ENCODE measurements at places on chromosomes 3 and 15. TPM values are rescaled to one million over a fixed set of nuclear protein-coding genes. Genes with fewer than 3 reads are reported as not detected.

- DNase-seq: peak; percentile 69
Measured at GRCh38 chr3:51394541-51394940, 3.5 kb downstream of the RBM15B start.

DNA sequence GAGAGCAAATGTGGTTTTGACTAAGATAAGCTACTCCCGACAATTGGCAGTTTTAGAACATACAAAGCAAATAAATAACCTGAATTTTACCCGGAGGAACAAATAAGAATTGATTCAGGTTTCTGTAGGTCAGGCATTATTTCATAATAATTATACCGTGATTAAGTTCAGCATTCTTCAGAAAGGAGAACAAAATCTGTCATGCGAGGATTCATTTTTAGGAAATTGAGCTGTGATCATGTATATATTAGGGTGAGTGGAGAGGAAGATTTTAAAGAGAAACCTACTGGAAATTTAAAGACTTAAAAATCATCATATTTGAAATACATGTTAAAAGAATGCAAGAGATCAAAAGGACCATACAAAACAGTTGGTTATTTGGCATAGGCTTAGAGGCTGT is 20.5 kb downstream of the ZNF609 start:
- DNase-seq: no peak

GRCh38 chr3:144296808-144297207 is 325.2 kb downstream of the DIPK2A start:
- DNase-seq: no peak

- DNase-seq: no peak
Measured at GRCh38 chr3:16266714-16267113, 1.7 kb downstream of the OXNAD1 start.

- no peak for DNase-seq
Measured at GRCh38 chr3:194072097-194072428, 63.9 kb upstream of the HES1 start.

DNA sequence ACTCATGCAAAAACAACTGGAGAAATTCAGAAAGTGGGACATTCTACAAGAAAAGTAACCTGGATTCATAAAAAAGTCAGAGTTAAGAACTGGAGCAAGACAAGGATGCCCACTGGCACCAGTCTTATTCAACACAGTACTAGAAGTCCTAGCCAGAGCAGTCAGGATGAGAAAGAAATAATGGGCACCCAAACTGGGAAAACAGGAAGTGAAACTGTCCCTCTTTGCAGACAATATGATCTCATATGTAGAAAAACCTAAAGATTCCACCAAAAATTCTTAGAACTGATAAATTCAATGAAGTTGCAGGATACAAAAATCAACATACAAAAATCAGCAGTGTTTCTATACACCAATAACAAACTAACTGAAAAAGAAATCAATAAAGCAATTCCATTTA is 37.4 kb downstream of the TXNRD3 start:
- no peak for DNase-seq

DNA sequence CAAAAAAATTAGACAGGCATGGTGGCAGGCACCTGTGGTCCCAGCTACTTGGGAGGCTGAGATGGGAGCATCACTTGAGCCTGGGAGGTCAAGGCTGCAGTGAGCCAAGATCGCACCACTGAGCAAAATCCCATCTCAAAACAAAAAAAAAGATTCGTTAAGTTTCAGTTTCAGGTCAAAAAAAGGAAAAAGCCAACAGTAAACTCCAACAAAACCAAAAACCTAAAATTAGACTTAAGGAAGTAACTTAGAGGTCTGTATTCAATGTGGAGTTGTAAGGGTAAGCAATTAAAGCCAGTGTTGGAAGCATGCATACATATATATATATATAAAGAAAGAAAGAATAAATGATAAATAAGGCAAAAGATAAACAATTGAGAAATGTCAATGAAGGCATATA is 11.8 kb downstream of the KPNA1 start:
- no peak for DNase-seq

GRCh38 chr3:83093222-83093572 is 1331.8 kb upstream of the GBE1 start:
- no peak for DNase-seq

DNA sequence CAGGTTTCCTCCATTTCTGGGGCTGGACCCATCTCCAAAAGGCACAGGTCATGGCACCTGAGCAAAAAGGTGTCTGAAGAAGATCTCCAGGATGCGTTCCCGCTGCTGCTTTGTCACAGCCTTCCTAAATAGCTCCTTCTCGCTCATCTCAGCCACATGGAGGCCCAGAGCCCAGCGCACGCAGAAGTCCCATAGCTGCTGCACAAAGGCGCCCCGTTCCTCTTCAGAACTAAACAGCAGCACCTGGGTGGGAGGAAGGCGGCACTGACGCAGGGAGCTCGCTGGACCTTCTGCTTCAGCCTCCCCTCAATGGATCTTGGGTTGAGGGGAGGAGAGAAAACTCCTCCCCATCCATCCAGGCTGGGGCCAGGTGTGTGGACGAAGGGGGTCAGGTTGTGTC is 8.4 kb downstream of the DUOX2 start:
- DNase-seq: peak; percentile 50

DNA sequence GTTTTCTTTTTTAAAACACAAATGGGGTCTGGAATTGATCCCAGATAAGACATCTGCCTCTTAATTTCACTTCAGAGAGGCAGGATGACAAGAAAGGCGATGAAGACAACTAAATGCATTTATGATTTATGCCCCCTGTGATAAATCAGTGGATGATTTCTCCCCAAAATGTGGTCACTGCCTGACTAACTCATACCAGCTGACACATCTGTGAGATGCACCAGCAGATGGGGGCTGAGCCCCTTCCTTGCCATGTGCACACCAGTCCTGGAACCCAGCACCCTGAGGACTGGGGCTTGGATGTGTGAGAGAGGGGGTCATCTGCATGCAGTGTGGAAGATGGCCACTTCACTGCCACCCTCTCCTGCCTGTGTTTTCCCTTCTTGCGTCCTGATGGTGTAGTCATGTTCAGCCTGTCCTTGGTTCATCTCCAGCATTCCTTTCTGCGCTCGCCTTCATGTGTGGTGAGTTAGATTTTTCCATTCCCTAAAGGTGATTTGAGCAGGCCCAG is 264.3 kb downstream of the LRTM1 start:
- DNase-seq: no peak

DNA sequence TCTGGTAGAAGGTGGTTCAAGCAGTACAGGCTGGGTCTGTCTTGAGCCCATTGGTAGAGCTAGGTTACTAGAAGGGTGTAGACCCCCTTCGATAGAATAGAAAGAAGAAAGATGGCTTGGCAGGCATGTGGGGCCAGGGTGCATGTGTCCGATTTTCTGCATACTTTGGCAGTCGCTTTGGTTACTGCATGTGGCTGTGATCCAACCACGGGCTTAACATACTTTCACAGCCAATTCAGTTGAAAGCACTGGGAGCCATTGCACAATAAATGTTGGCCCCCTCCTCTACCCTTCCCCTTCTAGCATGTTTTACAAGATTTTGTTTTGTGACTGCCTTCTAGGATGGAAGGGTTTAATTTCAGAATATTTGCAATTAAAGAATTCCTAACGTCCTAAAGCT is 7.2 kb downstream of the ARID3B start:
- no peak for DNase-seq

DNA sequence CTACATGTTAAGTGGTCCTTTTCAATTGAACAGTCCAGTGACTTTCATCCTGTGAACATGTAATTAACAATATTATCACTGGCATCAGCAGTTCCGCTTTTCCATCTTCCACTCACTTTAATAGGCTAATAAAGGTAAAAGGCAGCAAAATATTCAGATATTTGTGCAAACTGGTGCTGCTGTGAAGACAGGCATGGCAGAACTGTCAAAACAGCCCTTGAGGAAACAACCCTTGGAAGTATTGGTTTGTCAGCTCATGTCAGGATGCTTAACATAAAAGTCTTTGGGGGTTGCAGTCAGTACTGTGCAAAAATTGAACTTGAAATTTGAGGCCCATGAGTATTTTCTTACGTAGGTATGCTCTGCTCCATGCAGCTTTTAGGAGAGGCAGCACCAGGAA is 72.0 kb upstream of the CMTM7 start:
- no peak for DNase-seq

GRCh38 chr3:189158034-189158433 is 13.7 kb upstream of the TPRG1 start:
- no peak for DNase-seq

INKA1 gene
- 1.9 TPM for total RNA-seq

HDGFL3 gene
- 50.5 TPM for total RNA-seq

OR5H1 gene
- total RNA-seq: not detected

CRYBG3 gene
- total RNA-seq: 38.2 TPM

CCDC39 gene
- not detected for total RNA-seq

NR2E3 gene
- not detected for total RNA-seq

TGM4 gene
- not detected for total RNA-seq

TM6SF1 gene
- total RNA-seq: 2.8 TPM

IGDCC3 gene
- not detected for total RNA-seq

GABRG3 gene
- total RNA-seq: 0.35 TPM

Measured in cardiac septum (tissue), 1 donor.